Forelimb muscle (tissue), 1 donor: ENCODE measurements at places on chromosomes 13 and 19. TPM values are rescaled to one million over a fixed set of nuclear protein-coding genes. Genes with fewer than 3 reads are reported as not detected.

Gene LYPD5
- polyA plus RNA-seq, result 0.34 TPM

DNA sequence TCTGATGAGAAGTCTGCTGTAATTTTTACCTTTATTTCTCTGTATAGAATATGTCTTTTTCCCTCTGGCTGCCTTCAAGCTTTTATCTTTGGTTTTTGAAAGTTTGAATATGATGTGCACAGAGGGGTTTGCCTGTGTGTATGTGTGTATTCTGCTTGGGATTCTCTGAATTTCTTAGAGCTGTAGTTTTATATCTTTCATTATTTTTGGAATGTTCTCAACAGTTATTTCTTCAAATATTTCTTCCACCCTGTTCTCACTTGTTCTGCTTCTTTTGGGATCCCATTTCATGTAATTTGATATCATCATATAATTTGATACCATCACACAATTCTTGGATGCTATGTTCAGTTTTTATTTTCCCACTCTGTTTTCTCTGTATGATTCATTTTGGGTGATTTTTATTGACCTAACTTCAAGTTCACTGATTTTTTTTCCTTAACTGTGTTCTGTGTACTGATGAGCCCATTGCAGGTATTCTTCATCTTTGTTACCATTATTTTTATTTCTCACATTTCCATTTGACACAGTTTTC lies 7.5 kb downstream of the COG3 start:
- no peak for DNase-seq

DNA sequence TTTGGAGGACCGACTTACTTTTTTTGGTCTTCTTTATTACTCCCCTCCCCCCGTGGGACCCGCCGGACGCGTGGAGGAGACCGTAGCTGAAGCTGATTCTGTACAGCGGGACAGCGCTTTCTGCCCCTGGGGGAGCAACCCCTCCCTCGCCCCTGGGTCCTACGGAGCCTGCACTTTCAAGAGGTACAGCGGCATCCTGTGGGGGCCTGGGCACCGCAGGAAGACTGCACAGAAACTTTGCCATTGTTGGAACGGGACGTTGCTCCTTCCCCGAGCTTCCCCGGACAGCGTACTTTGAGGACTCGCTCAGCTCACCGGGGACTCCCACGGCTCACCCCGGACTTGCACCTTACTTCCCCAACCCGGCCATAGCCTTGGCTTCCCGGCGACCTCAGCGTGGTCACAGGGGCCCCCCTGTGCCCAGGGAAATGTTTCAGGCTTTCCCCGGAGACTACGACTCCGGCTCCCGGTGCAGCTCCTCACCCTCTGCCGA lies 409 bp downstream of the FOSB start:
- DNase-seq, result no peak

- no peak for DNase-seq
Observed at GRCh38 chr13:29750183-29750530, 100.3 kb downstream of the UBL3 start.

DNA sequence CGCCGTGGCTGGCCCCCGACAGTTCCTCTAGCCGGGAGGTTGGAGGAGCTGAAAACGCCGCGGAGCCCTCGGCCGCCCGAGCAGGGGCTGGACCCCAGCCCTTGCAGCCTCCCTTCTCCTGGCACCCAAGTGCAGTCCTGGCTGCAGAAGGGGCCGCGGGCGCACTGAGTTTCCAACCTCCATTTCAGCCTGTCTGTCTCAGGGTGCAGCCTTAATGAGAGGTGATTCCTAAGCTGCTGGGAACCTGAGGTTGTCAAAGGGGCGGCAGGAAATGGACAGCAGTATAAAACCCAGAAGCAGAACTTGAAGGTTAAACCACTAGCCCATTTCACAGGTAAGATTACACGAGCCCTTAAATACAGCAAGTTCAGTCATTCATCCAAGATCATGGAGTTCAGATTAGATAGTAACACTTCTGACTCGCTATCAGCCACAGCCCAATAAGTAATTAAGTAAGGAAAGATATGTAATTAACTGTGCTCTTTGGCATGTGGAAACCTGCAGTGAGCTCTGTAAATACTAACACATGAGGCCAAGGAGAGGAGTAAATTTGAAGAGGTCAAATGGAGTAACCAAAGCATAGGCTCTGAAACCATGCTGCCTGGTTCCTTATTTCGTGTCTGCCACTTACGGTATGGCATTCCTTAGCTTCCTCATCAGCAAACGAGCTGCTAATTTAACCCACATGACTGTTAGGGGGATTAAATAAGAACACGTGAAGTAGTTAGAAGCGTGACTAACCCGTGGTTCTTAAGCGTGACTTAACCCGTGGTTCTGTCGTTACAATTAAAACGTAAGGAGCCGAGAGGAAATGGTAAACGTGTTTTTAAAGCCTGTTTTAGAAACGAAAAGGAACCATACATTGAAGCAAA lies 686 bp downstream of the SETDB2 start:
- DNase-seq, result no peak

- DNase-seq, result no peak
Observed at GRCh38 chr19:4288091-4288777, 9.2 kb downstream of the SHD start.

DNA sequence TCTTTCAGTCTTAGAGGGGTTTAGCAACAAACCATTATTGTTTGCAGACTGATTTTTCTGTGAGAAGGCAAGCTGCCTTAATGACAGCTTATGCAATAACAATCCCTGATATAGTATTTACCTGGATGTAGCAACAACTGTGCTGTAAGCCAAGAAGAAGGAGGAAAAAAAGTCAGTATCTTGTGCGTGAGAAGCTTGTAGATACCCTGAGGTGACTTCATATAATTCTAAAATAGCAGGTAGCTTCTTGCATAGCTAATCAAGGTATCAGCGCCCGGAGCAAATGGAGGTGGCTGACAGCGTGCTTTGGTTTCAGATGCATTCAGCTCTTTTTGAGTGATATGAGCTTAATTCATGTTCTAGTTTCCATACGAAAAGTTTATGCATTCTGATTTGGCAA lies 309.8 kb downstream of the KLF5 start:
- DNase-seq, result no peak

Gene IGFL1
- polyA plus RNA-seq, result not detected

DNA sequence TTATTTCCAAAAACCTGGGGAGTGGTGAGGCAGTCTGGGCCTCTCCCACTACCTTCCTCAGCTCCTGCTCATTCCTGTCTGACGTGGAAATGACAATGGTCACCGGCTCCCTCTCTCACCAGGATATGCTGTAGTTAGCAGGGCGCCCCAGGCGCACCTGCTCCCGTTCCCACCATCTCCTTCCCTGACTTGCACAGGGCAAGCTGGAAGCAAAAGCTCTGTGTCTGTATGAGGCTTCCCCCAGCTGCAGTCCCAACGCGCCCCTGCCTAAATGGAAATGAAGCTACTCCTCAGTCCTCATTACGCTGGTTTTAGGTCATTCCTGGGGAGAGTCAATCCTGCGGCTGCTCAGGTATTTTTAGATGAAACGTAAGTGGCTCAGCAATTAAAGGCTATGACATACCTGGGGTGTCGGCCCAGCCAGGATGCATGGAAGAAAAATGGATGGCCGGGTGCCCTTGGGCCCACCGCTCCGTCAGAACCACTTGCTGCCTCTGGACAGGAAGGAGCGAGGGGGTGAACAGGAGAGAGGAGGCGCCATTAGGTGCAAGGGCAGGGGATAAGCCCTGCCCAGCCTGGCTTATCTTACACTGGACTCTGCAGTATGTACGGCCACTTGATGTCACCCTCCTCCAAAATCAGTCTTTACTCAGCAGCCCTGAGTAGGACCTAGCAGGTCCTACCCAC lies 32.4 kb downstream of the DHRS12 start:
- no peak for DNase-seq

DNA sequence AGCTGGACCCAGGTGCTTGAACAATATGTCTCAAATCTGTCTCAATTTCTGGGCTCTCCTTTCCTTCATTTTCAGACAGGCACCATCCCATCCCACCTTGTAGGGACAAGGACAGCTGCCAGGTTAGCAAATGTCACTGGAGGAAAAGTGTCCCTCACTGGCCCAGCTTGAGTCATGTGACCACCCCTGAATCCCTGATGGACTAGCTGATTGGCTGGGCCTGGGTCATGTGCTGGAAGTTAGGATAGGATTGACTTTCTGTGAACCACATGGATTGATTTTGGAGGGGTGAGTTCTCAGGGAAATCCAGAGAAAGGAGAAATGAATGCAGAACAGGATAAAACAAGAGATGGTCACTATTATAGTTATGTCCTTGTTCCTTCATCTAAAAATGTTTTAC lies 28.2 kb upstream of the FXYD3 start:
- DNase-seq, result no peak

DNA sequence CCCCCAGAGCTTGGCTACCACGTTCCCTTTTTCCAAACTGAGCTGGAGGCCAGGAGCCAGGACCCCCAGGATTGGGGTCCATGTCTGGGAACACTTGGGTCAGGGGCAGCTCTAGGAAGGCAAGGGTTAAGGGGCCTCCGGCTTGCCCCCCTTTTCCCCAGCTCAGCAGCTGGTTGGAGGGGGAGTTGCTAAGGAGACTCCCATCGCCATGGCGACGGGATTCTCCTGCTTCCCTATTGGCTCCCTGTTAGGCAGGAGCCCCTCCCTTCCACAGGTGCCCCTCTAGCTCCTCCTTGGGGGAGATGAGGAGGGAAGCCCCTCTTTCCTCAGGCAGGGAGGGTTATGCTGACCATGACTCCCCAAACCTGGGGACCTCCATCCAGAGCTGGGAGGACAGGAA lies 33.9 kb downstream of the PDE4A start:
- no peak for DNase-seq

GRCh38 chr13:51017516-51017915 lies 93.6 kb downstream of the C13orf42 start:
- DNase-seq, result no peak

- no peak for DNase-seq
Observed at GRCh38 chr13:110617321-110618072, 2.2 kb downstream of the NAXD start.

- DNase-seq, result no peak
Observed at GRCh38 chr13:34003656-34004055, 185.7 kb downstream of the RFC3 start.

Gene MVB12A
- polyA plus RNA-seq, result 25.3 TPM

Gene ZNF793
- polyA plus RNA-seq, result 10.9 TPM

DNA sequence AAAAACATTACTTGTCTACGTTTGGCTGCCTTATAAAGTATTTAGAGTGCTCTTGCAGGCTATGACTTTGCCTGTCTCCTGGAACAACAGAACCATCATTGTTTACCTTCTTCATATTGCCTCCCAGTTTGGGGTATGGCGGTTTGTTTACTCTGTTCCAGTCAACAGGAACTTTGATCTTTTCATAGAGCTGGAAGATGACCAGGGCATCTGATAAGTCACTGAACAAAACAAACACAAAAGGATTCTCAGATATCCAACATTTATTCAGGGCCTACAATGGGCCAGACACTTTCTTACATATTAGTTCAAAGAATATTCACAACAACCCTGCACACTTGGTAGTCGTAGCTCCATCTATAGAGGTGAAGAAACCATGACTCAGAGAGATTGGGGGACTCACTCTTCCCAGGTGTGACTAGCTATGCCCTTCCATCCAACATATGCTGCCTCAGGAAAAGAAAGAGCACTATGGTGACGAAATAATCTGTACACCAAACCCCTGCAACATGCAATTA lies 38.4 kb upstream of the CPB2 start:
- no peak for DNase-seq

GRCh38 chr19:18558202-18558555 lies 509 bp downstream of the KXD1 start:
- no peak for DNase-seq

DNA sequence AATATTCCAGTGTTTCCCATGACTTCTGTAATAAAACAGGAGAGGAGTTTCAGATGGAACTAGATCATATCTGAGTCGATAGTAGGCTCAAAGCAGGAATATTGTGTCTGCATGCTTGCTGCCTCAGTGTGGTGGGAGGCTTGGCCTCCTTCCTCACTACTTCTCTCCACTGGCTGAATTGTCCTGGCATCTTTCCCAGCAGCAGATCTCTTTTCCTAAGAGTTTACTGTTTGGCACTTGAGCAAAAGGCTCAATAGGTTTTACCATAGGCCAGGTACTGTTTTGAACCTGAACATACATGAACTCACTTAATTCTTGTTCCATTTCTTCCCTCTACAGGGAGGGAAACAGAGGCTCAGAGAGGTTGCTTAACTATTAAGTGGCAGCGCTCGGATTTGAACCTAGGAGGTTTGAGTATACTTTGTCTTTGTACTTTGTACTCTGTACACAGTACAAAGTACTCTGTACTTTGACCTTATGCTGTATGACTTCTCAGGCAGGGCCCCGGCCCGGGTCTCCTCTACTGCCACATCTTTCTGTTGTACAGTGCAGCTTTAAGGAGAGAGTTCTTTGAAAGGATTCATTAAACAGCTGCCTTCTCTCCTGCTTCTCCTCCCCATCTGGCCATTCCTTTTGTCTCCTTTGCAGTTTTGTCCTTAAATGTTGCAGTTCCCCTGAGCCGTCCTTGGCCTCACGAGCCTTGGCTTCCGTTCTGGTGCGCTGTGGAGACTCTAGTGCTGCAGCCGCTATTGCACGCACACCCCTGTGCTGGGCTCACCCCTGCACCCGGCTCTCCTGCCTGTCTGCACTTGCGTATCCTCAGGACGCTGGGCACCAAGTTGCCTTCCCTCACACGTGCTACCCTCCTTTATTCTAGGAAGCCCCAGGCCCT lies 8.1 kb downstream of the B3GLCT start:
- no peak for DNase-seq

Gene ERICH4
- 0.19 TPM for polyA plus RNA-seq

DNA sequence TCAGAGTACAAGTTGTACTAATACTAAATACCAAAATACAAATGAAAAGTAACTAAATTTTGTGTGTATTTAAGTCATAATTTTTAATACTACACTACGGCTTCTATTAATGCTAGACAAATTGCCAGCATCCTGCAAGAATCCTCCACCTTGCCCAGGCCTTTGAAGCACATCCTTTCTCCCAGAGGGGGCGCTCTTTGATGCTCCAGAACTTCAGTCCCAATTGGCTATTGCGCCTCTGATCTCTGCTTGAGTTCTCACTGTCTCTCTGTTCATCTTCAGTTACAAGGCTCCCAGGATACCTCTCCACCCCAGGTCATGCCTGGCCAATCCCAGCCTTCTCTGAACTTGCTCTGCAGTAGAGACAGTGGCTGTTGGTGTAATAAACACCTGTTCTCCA lies 141.0 kb downstream of the DCLK1 start:
- DNase-seq, result no peak

- no peak for DNase-seq
Observed at GRCh38 chr19:2290441-2291184, 8.6 kb upstream of the PEAK3 start.

Gene ACER1
- 0.13 TPM for polyA plus RNA-seq

DNA sequence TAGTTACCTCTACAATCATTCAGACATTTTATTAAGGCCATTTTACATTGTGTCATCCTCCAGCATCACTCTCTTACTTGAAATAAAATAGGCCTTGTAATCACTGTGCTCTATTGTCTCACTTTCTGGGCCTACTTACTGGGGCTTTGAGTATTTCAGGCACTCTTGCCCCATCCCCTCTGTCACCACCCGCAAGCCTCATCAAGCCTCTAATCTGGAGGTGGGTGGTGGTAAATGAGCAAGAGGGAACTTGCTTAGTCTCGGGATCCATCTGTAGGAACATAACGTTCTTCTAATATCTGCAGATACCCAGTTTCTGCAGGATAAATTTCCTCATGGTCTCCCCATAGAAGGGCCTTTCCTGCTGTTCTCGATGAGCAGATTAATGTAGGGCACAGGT lies 19.4 kb upstream of the GPR18 start:
- DNase-seq, result no peak

Gene SLITRK1
- 0.09 TPM for polyA plus RNA-seq

Gene ADM5
- polyA plus RNA-seq, result 0.99 TPM

GRCh38 chr13:31649766-31650165 lies 89.6 kb upstream of the RXFP2 start:
- no peak for DNase-seq

GRCh38 chr13:50309318-50309717 lies 294.1 kb downstream of the KCNRG start:
- no peak for DNase-seq

Gene SEMA6B
- polyA plus RNA-seq, result 44.3 TPM

Gene SLC25A41
- polyA plus RNA-seq, result 0.23 TPM
